IPS DF 19.7 (cell line): ENCODE measurements at places on chromosomes 2 and 18.

- no peak for DNase-seq
These were observed 235.9 kb downstream of the SUCLG1 start for GRCh38 chr2:84223191-84223590.

DNA sequence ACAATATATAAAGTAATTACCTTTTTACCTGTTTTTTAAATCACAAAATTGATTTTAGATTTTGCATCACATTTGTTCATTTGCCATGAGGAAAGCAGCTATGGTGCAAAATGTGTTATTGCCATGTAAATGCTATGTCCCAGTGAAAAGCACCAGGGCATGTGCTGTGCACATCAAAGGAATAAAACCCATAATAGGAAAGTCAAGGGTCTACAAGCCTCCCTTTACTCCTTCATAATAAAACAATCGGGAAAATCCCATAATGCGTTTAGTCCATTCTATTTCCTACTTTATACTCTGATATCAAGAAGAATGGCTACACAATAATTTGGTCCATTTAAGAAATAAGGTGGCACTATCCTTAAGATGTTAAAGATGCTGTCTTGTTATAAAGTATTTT is 53.0 kb downstream of the KLF7 start:
- DNase-seq: no peak

GRCh38 chr2:85790499-85791188 is 36.9 kb downstream of the ATOH8 start:
- DNase-seq: no peak

DNA sequence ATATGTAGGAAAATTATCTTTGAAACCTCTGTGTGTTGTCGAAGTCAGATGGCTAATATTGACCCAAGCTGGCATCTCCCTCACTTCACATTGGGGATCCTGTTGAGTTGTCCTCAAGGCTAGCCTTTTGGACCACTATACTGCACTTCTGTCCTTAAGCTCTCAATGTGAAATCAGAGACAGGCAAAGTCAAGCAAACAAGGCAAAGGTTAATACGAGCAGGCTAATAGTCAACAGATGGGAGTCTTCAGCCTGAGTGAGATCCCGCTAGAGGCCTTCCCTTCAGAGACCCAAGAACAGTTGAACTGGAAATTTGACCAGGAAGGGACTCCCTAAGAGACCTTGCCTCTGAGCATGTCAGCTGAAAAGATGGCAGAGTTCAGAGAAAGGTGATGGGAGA is 475.4 kb downstream of the PARD3B start:
- DNase-seq: no peak

- DNase-seq: no peak
These were observed 73.6 kb downstream of the GTF3C3 start for GRCh38 chr2:196725882-196726281.

- no peak for DNase-seq
These were observed 49.7 kb downstream of the SH2D6 start for GRCh38 chr2:85468096-85468703.

GRCh38 chr2:26462511-26463243 is 15.2 kb downstream of the OTOF start:
- DNase-seq: no peak

DNA sequence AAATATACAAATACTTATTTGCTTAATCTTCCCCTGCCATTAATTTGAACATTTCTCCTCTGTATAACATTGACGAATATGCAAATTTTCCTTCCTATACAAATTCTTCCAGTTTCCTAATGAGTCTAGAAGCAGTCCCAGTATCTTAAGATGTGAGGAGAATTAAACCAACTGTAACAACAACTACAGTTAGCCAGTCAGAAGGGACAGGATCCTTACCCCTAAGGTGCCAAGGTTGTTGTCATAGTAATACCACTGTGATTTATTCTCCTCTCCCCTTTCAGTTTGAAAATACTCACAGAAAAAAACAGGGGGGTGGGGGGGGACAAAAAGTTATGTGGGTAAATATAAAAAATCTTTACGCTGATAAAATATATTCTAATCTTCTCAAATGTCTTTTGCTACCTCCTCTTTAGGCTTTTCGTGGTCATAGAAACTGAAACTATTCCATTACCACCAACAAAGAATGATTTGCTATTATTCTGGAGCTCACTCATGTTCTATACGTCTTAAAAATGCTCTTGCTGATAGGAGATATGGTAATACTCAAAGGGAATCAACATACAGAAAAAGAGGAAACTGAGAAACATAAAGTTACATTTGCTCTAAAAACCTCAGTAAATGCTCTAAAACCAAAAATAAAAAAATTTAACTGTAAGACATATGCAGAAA is 107.6 kb downstream of the MEMO1 start:
- DNase-seq: no peak

DNA sequence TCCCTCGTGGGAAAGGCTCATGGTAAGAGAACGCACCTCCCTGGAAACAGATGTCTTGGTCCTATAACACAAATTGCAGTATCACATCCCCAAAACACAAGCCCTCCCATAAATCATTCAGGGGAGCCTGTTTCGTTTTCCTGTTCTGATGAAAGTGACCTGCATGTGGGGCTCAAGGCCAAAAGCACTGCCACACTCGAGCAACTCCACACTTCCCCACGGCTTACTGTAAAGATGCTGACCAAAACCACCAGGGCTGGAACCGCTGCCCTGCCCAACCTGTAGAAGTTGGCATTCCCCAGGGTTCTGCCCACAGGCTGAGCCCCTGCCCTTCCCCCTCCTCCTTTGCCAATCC is 139.7 kb downstream of the BCL11A start:
- DNase-seq: no peak

DNA sequence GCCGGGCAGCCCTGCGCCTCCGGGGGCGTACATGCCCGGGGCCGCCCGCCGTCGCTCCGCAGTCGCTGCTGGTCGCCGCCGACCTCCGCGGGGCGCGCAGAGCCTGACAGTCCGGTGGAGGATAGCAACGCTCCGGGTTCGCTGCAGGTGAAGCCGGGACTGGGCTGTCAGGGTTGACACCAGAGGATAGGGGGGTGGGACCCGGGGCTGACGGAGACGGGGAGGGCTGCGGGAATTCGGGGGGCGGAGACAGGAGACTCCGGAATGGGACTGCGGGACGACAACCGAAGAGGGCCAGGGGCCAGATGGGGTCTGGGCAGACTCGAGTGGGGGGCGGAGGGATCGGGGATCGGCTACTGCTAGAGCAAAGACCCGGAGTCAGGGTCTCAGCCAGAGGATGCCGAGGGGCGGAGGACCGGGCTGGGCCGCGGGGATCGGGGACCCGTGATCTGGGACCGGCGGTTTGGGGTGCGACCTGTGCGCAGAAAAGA is 403 bp downstream of the TMEM127 start:
- no peak for DNase-seq

- no peak for DNase-seq
These were observed 307.7 kb downstream of the TNS1 start for GRCh38 chr2:217695033-217695520.

DNA sequence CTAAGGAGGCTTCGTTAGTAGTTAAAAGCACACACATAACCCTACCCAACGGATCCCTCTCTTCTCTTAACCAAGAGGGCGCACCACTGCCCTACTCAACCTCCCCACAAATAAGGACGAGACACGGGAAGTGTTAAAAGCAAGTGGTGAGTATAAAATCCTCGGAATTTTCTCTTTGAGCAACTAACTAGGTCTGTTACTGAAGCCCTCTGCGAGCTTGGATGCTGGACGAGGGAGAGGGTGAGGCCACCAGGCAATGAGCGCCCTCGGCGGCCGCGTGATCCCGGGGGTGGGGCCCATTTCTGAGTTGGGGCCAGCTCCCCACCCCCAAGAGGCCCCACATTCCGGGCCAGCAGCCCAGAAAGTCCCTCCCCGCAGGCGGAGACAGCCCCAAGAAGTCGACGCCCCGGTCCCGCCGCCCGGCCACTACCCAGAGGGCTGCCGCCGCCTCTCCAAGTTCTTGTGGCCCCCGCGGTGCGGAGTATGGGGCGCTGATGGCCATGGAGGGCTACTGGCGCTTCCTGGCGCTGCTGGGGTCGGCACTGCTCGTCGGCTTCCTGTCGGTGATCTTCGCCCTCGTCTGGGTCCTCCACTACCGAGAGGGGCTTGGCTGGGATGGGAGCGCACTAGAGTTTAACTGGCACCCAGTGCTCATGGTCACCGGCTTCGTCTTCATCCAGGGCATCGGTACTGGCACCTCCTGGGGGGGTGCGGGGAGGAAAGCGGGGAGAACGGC is at the start of gene CYBRD1:
CYBRD1 (plus strand) TSS at position 423 of the 736 bp plus-strand sequence; CDS start at position 495, 72 bp downstream.
- no peak for DNase-seq

GRCh38 chr18:64330161-64330560 is 181.3 kb upstream of the LINC00305 start:
- DNase-seq: peak; percentile 9

DNA sequence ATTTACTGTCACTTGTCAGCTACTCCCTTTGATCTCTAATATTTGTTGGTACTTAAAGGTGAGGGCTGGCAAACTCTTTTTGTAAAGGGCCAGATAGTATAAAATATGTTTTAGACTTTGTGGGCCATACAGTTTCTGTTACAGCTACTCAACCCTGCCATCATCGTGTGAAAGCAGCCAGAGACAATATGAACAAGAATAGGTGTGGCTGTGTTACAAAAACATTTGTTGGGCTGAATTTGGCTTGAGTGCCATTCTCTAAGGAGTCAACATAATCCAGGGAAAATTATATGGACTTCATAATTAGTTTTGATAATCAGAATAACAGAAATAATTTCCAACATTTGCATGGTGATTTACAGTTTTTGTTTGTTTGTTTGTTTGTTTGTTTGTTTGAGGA is 190.6 kb downstream of the LTBP1 start:
- no peak for DNase-seq

DNA sequence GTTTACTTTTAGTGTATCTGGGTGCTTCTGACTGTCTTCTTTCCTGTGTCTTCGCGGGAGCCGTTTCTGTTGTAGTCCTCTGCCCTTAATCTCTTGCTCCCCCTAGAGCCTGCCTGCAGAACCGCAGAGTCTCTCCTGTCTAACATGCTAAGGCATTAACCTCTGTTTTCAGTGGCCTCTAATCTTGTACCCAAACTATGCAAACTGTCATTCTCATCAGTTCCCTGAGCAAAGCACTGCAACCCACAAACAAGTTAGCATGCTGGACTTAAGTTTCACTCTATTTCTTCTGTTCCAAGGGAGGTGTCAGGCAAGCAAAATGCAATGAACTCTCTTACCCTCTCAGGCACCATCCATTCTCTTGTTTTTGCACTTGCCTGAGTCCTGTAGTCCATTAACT is 138.4 kb downstream of the OTX1 start:
- peak; percentile 59 for DNase-seq

DNA sequence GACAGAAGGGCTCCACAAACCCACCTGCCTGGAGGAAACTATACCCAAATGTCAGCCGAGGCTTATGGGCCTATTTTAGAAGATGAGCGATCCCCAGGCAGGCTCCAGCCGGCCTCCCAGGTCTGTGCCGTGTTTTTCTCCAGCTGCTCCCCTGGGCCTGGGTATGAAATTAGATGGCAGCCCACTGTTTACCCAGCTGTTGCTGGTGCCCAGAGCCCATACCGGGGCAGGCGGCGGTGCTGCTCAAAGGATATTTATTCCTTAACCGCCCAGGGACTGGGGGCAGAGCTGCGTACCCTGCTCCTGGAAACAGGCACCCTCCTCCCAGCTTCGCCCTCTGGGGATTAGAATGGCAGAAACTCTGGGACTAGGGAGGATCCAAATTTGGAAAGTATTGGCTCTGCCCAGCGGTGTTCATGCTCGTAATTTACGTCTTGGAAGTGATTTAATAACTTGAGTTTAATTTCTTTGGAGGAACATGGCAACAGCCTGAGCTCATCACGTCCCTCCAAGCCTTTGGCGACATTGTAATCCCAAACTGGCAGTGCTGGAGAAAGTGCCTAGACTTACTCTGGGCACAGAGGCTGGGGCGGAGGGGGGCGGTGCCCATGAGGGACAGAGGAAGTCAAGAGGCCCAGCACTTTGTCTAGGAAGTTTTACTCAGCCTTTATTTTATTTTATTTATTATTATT is 199.2 kb downstream of the KLHL29 start:
- no peak for DNase-seq

GRCh38 chr2:102241616-102242305 is 54.9 kb downstream of the IL1RL2 start:
- no peak for DNase-seq

- no peak for DNase-seq
These were observed 184.9 kb downstream of the KLHL29 start for GRCh38 chr2:23569761-23570365.

GRCh38 chr18:70559446-70559845 is 270.6 kb downstream of the SOCS6 start:
- no peak for DNase-seq

DNA sequence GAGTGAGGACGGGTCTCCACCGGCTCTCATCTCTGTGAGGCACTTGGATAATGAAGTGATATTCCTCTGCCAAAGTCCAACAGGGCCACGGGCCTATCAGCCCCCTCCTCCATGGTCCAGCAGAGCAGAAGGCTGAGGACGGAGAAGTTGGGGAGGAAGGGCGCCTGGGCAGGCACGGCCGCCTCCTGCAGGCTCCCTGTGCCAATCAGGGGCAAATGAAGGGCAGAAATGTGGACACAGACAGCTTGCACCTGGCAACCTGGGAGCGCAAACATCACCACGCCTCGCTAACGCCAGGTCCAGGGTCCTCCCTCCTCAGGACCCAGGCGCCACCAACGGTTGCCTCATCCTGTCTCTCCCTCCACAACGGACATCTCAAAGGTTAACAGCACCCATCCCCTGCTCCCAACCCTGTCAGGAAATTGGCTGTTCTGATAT is 24.3 kb downstream of the SMAD7 start:
- DNase-seq: no peak

DNA sequence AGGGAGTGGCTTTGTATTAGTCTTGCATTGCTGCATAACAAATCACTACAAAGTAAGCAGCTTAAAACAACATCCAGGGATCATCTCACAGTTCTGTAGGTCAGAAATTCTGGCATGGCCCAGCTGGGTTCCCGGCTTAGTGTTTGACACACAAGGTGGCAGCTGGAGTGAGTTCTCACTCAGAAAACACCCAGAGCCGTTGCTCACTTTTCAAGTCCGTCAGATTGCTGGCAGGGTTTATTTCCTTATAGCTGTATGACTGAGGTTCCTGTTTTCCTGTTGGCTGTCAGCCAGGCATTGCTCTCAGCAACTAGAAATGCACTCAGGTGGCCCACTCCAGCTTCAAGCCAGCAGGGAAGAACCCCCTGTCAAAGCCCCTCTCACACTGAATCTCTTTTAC is 324.1 kb downstream of the CCDC178 start:
- no peak for DNase-seq

- peak; percentile 17 for DNase-seq
These were observed 66.9 kb upstream of the ZNG1B start for GRCh38 chr2:113370478-113371091.

DNA sequence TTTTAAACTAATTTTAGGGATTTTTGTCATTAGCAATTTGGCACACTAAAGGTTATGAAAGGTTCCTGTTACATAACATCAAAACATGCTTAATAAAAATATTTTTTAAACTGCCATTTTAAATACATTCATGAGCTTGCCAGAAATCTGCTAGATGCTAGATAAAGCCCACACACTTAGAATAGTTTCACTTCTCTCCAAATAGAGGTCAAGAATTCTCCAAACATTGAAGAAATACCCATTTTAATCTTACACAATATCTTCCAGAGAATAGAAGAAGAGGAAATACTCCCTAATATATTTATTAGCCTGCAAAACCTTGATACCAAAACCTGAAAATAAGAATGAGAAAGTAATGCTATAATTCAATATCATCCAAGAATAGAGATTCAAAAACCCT is 247.5 kb downstream of the PTH2R start:
- no peak for DNase-seq
